Left renal cortex interstitium (tissue), 4 donors: ENCODE measurements at places on chromosomes 1 and 21.

DNA sequence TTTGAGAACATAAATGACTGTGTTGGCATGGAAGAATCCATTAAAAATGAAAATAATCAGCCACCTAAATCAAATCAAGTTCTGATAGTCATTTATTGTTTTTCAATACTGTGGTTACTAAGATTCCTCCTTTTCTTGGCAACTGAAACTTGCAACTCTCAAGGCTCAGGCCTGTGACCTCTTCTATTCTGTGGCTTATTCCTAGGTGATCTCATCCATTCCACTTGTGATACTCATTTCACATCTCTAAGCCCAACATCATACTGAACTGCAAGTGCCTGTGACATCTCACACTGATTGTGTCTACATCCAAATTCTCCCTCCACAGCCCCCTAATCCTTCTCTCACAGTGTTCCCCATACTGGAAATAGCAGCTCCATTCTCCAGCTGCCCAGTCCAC, 4.8 kb upstream of the ST6GALNAC5 start:
- DNase-seq, result no peak

GRCh38 chr1:156260896-156261295, 13.0 kb upstream of the PAQR6 start:
- DNase-seq, result no peak

GRCh38 chr21:22120616-22121266, 1122.5 kb downstream of the NCAM2 start:
- no peak for DNase-seq

DNA sequence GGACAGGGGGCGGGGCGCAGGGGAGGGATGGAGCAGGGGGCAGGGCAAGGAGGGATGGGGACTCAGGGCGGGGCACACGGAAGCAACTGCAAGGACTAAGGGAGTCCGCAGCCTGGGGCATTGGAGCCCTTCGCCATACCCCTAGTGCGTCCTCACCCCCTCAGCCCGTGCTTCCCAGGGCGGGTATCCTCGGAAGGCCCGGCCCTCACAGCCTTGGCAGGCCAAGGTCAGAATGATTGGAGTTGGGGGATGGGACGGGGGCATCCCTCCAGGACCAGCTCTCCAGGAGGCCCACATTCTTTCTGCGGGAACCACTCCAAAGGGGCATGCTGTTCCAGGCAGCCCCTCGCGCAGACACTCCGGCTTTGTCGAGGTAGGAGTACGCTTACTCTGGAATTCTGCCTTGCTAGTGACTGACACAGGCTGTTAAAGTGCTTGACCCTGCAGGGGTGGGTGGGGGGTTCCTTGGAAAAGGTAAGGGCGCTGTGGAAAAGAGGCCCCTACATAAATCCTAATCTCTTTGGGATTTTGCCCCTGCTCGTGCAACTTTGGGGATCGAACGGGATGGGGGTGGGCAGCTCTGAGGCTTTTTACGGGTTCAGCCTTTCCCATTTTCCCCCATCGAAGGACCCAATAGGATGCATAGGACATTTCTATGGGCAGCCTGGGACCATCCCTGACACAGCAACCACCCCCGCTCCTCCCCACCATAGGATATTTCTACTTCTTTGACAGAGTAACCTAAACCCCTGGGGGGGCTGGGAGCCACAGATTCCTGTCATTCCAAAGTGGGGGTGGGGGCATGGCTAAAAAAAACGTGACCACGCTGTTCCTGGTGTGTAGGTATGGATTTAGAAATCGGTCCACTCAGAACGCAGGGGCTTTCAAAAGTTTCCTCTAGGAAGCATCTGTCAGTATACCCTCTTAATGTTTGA, 738 bp upstream of the TRIM11 start:
- DNase-seq, result no peak

- DNase-seq, result no peak
Observed at GRCh38 chr1:224393294-224393693, 36.6 kb downstream of the CNIH4 start.

GRCh38 chr1:72442262-72442661, 159.9 kb upstream of the NEGR1 start:
- no peak for DNase-seq

DNA sequence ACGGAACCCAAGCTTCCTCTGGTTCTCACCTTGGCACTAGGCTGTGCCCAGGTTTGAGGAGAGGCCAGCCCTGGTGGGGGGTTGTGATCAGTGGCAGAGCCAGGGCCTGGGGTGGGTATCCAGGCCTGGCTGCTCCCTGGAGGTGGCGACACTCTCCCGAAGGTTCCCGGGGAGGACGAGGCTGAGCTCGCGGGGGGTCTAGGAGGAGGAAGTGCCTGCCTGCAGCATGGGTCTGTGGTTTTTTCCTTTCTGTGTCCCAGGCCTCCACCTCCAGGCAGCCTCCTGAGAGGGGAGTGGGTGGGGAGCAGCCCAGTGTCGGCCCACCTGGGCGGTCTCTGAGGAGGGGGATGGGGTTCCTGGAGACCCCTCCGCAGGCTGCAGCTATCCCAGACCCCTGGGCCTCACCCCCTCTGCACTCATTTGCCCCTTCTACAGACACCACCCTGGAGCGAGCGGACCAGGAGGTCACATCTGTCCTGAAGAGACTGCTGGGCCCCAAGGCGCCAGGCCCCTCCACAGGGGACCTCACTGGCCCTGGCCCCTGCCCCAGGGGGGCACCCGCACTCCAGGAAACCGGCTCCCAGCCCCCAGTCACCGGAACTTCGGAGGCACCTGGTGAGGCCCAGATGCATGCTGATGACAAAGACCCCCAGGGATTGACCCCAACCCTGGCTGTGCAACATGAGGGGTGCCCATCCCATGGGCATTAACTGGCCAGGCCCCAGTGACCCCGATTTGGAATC, 44.3 kb downstream of the TRIM11 start:
- DNase-seq, result no peak

DNA sequence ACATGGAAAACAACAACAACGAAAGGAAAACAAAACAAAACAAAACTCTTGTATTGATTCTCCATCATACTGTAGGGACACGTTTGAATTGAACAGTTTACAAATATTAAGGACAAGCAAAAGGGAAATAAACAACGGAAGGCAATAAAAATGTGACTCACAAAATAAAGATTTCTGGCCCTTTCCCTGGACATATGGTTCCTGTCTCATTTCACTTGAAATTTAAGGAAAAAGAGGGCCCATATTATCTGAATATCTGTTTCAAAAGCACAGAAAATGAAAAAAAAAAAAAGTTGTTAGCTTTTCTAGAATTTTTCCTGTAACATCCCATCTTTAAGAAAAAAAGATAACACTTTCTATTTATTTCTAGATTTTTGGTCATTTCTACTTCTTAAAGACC, 3.6 kb upstream of the PKN2 start:
- no peak for DNase-seq

DNA sequence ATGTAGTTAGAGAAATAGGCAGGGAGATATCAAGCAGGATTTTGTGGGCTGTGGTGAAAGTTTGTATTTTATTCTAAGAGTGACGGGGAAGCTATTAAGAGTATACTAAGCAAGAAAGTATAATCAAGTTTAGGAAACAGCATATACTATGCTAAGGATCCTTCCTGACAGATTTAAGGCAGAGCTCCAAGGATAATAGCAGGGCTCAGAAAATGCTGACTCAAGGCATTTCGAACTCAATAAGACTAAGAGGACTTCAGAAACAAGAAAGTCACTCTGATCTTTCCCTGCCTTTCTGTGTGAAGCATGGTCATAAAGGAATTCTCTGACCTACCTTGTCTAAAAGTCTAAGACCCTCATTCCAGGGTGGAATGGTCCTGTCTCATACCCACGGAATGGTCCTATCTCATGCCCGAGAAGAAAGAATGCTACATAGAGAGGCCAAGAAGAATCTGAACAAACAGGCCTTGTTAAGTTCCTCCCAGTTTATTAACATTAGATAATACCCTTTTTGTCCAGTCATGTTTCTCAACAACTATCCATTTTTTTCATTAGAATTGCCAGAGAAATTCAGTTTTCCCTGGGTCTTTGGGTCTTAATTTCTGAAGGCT, 59.1 kb downstream of the HFM1 start:
- DNase-seq, result no peak

- no peak for DNase-seq
Observed at GRCh38 chr1:82690411-82690810, 889.7 kb downstream of the ADGRL2 start.

DNA sequence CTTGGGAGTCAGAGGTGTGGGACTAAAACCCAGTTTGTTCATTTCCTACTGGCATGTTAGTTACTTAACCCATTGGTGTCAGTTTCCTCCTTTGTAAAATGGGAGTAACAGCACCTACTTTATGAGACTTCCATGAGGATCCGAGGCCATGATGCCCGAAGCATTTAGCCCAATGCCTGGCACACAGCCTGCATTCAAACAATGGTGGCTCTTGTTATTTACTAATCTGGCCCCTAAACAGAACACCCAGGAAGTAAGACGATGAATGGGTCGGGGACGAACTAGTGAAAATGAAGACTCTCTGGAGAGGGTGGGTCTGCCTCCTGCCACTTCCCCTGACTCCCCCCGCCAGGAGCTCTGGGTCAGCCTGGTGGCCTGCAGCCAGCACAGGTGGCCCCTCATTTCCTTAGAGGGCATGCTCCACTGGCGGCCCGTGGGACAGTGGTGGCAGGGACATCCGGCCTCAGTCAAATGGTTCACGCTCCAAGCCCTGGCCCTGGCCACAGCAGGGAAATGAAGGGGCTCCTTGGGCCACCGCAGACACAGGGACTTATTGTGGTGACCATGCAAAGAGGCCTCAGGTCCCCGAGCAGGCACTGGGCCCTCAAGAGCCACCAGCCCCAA, 9.5 kb upstream of the TAS1R2 start:
- no peak for DNase-seq

- no peak for DNase-seq
Observed at GRCh38 chr1:16055613-16056520, 12.3 kb downstream of the CLCNKB start.

- no peak for DNase-seq
Observed at GRCh38 chr1:163388970-163389369, 67.2 kb downstream of the NUF2 start.

DNA sequence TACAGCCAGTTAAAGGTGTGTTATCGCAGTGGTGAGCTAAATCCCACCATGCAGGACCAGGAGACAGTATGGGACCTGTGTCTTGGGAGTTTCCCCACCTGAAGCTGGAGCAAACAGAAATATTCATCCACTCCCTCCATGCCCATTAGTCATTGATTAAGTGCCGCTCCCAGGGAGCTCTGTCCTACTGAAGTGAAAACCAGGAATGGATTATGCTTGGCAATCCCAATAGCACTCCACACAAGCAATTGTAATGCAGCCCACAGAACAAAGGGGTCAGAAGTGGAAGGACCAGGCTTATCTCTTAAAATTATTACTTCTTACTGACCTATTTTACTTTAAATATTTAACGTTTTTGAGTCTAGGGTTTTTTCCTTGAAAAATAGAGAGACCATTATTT, 1005.4 kb downstream of the ADGRL2 start:
- no peak for DNase-seq

GRCh38 chr1:148353461-148354283, 129.4 kb downstream of the PPIAL4G start:
- no peak for DNase-seq

DNA sequence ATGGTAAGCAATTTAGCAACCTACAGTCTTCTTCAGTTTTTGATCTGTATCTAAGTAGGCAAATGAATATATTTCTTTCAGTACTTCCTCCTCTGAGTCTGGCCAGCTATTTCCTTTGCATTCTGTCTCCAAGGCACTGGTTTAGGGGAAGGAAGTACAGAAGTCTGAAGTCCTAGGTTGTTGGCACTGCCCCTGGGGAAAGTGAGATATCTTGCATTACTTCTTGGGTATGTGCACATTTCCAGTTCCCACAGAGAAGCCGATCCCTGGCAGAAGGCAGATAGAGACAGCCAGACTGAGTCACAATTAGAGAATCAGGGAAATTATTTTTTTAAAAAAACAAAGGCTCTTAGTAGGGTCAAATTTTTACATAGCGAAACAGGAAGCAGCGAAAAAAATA, 98.8 kb downstream of the RASAL2 start:
- DNase-seq, result no peak

- no peak for DNase-seq
Observed at GRCh38 chr21:36437745-36438128, 42.2 kb downstream of the CLDN14 start.

DNA sequence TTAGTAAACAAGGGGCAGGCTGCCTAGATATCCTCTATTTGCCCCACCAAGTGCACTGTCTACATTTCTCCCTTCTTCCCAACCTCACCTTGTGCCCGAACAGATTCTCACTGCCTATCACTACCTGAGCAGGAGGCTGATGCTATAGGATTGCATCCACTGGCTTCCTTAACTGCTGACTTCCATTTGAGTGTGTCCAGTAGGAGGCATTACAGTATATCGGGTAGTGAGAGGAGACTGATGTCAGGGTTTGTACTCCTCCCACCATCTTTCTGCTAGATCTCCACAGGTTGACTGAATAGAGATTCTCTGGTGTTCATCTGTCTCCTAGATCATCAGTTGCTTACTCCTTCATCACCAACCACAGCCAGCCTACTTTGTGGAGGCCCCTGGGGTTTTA, 796.3 kb downstream of the LRRIQ3 start:
- DNase-seq, result no peak

GRCh38 chr1:51569284-51570062, 47.4 kb upstream of the OSBPL9 start:
- DNase-seq, result no peak

- no peak for DNase-seq
Observed at GRCh38 chr1:93692983-93693591, 11.4 kb upstream of the BCAR3 start.

DNA sequence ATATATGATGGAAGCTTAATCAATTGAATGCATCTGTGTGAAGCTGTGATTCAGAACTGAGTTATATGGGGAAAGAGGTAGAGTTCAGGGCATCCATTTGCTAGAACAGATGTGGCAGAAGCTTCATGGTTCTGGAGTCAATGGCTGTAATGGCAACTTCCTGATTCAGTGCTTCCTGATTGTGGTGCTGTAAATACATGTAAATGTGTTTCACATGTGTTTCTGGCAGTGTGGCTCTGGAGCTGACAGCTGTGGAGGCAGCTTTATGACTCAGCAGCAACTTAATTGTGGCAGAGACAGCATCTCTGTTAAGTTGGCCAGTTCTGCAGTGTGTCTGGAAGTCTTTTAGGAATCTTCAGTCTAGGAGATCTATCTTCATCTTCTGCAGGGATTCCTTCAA, 226.6 kb upstream of the ZRANB2 start:
- no peak for DNase-seq

DNA sequence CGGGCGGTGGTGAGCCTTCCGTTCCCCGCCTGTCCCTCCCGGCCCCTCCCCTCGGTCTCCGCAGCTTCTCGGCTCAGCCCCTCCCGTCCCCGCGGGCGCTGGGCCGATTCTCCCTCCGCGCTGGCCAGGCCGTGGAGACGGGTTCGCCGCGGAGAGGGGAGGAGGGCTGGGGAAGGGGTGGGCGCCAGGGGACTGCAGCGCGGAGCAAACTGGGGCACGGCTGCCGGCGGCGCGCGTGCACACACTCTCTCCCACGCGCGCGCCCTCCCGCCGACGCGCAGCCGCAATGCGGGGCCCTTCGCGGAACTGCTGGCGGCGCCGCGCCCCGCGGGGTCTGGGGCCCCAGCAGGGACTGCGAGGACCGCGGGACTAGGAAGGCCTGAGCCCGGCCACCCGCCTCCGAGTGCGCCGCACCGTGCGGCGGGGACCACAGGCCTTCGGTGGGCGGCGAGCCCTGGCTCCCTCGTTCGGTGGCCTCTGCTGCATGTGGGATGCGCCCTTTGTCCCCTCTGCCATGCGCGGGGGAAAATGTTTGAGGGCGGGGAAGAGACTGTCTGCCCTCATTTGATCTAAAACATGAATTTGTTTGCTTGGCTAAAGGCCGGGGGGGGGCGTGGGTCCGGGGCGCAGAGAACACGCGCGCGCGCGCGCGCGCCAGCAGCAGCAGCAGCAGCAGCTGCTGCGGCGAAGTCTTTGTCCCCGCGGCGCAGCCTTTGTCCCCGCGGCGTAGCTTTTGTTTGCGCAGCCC, 90.7 kb upstream of the VAMP3 start:
- no peak for DNase-seq

- DNase-seq, result no peak
Observed at GRCh38 chr21:32834211-32834915, 62.8 kb upstream of the PAXBP1 start.
